ENCODE measurements at places on chromosomes 3 and 15.

DNA sequence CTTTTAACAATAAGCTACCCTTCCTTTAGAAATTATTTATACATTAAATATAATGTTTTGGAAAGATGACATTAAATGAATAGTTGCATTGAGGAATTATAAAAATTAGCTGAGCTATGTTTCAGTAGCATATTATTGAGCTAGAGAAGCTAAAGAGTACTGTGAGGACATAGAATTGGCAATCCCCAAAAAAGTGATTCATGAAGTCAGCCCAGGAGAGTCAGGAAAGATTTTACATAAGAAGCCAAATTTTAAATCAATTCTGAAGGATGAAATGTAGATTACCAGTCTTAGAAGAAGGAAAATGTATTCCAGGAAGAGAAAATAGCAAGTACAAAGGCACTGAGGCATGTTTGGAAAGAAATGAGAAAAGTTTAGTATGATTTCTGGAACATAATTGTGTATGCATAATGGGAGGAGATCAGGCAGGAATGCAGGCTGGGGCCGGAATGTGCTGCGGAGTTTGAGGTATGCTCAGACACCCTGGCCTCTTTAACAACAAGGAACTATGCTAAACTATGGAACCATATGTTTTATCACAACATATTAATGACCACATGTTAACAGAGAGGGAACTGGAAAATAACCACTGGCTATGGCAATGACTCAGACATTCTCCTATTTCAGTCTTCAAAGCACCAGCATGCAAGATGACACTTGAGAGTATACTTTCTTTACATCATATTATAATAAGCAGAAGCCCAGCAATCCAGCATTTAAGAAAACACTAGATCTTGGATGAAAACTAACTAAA lies 103.3 kb upstream of the COL8A1 start:
- no peak for DNase-seq

DNA sequence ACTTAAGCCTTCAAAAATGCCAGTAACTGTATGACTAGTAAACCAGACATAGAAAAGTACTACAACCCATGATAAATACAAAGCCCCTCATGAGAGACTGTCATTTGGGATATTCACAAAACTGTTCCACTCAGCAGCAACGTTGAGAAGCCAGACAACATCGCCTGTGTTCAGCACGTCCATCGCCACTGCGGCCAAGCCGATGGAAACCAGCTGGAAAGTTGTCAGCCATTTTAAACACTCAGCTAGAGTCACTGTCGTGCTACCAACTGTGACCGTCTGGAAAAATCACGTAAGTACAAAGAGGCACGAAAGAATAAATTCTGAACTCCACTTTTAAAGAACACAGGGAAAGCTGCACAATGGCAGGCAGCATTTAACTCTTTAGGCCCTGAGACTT lies 340.7 kb upstream of the WNT5A start:
- DNase-seq: no peak

- no peak for DNase-seq
Observed at GRCh38 chr3:42349765-42350594, 60.4 kb downstream of the LYZL4 start.

DNA sequence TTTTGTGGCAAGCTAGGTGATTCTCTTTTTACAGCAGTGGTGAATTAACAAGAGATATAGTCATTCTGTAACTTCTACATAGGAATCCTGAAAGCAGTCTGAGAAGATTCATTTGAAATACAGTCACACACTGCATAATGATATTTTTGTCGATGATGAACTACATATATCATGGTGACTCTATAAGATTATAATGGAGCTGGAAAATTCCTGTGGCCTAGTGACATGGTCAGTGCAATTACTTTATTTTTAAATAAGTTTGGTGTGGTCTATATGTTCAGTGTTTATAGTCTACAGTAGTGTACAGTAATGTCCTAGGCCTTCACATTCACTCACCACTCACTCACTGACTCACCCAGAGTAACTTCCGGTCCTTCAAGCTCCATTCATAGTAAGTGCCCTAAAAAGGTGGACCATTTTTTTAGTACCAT lies 511.4 kb upstream of the MCTP2 start:
- DNase-seq: no peak

DNA sequence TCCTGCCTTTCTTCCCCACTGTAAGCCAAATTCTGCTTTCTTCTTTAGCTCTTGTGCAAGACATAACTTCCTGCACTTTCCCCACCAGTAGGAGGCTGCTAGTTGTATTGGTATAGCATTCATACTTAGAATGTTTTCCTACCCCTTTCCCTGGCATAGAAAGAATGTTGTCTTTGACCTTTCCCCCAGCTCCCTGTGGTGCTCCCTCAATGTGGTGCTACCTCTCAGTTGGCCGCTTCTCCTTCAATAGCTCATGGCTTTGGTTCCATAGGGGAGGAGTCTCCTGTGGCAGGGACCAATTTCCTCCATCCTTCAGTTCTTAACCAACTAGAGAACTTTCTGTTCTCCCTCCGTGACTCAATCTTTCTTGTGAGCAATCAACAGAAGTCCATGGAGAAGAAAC lies 67.5 kb upstream of the AKAP13 start:
- DNase-seq: no peak

- no peak for DNase-seq
Observed at GRCh38 chr15:45242289-45242688, 9.7 kb upstream of the SLC28A2 start.

DNA sequence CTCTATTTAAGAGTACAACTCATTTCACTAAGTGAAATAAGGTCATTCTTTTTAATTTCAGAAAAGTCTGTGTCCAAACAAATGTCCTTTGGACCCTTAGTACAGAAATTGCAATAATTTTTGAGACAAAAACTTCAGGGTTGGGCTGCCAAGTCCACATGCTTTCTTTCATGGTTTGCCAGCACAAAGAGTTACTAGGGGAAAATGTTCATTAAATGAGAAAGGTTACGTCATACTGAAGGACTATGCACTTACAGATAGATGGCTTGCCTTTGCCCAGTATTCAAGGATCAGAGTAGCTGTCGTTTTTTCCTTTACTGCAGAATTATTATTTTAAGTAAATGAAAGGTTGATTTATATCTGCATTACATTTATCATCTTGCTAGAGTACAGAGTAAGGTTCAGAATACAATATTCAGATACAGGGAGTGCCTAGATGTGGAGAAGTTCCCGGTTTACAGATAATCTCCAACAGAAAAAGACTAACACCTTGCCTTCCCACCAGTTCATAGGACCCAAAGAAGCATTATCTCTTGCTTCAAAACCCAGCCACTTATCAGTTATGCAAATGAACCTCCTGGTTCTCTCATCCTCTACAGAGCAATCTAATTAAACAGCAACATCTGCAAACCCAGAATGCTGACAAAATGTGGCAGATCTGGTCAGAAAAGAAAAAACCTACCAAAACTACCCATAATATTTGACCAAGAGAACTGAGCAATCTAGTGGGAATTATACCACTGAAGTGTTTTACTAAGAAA lies 179.3 kb downstream of the FRMD5 start:
- DNase-seq: no peak

DNA sequence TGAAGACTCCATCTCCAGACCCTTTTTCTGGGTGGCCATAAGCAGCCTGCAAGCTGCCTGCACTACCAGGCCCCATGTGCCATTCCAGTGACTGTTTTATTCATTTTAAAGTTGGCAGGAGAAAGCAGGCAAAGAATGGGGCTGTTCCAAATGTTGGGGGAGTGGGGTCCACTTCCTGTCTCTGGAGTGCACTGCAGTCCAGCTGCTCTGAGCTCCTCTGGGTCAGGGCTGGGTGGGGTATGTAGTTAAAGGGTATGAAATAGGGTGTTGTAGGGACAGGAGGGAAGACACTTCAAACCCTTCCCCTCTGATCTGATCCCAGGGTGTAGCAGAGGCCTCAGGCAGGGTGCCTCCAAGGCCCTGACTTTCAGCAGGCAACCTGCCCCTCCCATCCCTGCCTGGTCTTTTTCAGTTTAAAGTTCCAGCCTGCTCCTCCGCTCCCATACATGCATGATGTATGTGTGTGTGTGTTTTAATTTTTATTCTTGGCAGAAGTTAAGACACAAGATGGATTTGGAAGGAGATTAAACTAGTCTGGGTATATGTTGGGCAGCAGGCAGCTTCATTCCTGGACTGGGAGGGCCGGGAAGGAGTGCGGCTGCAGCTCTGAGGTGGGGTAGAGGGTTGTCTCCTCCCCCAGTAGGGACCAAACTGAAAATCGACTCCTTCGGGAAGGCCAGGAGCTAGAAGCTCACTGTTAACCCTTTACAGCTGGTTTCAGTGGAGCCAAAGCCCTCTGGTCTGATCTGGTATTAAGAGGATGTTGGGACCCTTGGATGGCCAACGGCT lies 17.3 kb downstream of the BOC start:
- no peak for DNase-seq

- no peak for DNase-seq
Observed at GRCh38 chr3:179292450-179292849, 30.4 kb upstream of the ZNF639 start.

DNA sequence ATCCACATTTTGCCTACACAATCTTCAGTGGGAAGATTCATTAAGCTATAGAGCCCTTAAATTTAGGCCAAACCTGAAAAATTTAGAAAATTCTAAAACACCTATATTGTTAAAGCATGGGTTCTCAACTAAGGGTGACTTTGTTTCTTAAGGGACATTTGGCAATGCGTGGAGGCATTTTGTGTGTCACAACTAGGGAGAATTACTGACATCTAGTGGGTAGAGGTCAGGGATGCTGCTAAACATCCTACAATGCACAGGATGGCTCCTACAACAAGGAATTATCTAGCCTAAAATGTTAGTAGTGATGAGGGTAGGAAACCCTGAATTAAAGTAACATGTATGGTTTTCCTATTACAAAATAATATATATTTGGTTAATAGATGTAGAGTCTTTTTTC lies 55.8 kb downstream of the TBC1D5 start:
- no peak for DNase-seq

- no peak for DNase-seq
Observed at GRCh38 chr3:108403686-108404345, 106.6 kb downstream of the MYH15 start.

- no peak for DNase-seq
Observed at GRCh38 chr3:123817413-123817812, 66.7 kb downstream of the MYLK start.

GRCh38 chr3:52393131-52393807 lies 51.6 kb downstream of the SEMA3G start:
- no peak for DNase-seq

- no peak for DNase-seq
Observed at GRCh38 chr3:16298891-16299290, 33.9 kb downstream of the OXNAD1 start.

DNA sequence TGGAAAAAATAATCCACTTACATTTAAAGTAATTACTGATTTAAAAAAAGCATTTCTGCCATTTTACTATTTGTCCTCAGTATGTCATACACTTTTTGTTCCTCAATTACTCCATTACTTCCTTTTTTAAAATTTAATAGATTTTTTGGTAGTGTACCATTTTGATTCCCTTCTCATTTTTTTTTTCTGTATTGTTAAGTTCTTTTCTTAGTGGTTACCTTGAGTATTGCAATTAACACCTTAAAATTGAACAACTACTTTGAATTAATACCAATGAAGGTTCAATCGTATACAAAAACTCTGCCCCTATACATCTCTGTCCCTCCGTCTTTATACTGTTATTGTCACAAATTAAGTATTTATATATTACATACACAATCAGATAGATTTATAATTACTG lies 240.6 kb upstream of the LMCD1 start:
- DNase-seq: no peak

GRCh38 chr3:52606373-52607085 lies 70.1 kb downstream of the UQCC5 start:
- DNase-seq: no peak

DNA sequence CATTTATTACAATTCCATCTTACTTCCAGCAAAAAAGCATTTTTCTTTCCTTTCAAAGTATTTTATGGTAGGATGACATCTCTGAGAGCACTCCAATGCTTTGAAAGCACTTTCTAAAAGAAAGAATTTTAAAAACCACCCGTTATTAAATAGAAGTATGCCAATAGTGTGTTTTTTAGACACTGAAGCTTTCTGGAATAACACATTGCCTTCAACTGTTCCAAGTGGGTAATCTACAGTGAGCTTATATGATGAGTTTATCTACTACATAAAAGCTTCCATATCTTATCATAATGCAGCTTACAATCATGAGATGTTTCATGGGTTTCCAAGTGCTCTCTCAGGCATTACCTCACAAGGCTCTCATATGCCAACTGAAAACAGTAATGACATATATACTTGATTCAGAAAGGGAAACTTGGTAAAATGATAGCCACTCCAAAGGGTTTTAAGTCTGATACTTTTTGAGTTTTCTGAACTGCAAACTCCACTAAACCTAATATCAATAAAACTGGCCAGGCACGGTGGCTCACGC lies 14.1 kb downstream of the CMTM6 start:
- DNase-seq: no peak

DNA sequence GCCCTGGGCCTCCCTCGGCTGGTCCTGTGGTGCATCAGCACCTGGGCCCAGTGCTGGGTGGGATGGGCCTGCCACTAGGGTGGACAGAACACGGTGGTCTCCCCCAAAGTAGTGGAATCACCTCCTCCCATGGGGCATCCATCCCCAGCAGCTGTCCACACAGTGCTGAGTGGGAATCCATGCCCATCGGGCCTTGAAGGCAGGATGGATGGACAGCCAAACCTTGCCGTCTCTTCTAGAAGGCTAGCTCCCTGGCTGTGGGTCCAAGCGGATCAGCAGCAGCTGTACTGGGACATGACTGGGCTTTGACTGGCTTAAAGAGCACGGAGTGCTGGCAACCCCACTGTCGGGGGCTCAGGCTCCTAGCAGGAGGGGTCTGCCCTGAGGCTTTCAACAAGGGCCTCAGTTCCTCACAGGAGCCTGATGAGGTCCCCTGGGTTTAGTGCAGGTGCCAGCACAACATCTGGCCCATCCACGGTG lies 123.9 kb downstream of the DNAJB8 start:
- no peak for DNase-seq

DNA sequence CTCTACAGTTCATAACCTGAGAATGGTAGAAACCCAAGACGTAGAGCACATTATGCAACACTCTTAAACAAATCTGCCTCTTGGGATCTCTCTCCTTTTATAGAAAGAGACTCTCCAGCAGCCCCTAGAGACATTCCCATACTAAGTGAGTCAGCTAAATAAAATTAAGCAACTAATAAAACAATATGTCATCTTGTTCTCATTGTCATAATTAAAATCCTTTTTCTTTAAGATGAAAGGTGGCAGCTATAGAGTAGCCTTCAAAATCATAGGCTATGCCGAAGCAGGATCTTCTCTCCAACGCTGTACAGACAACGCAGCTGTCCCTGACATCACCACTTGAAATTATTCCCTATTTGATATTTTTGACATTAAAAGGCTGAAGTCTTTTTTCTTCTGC lies 790.0 kb downstream of the FHIT start:
- DNase-seq: no peak

Data from activated CD8-positive, alpha-beta memory T cell treated with anti-CD3 and anti-CD28 coated beads for 24 hours (primary cell).